Naive thymus-derived CD4-positive, alpha-beta T cell (primary cell): ENCODE measurements at places on chromosomes 7 and 10. TPM values are rescaled to one million over a fixed set of nuclear protein-coding genes. Genes with fewer than 3 reads are reported as not detected.

- no peak overlapping the region for H3K4me3 ChIP-seq
- no peaks in the 10 kb centered on the region for H3K4me1 ChIP-seq
- peaks cover 4% of the 10 kb centered on the region for H3K36me3 ChIP-seq
- H3K27ac ChIP-seq: no peak overlapping the region
- H3K27me3 ChIP-seq: no peaks in the 10 kb centered on the region
- DNase-seq: no peak
These were observed 33.3 kb downstream of the COX15 start for GRCh38 chr10:99698504-99699080.

GRCh38 chr7:153567426-153567825, 484.8 kb upstream of the DPP6 start:
- no peaks in the 10 kb centered on the region for H3K36me3 ChIP-seq
- H3K4me1 ChIP-seq: no peaks in the 10 kb centered on the region
- H3K27me3 ChIP-seq: no peaks in the 10 kb centered on the region
- H3K27ac ChIP-seq: no peak overlapping the region

GRCh38 chr7:132817949-132818348, 241.7 kb upstream of the PLXNA4 start:
- no peaks in the 10 kb centered on the region for H3K27me3 ChIP-seq
- no peak overlapping the region for H3K27ac ChIP-seq
- H3K4me1 ChIP-seq: no peaks in the 10 kb centered on the region
- no peak for DNase-seq

Gene TMEM270
- total RNA-seq: not detected
